Renal cortical epithelial cell (primary cell): ENCODE measurements at places on chromosomes 6 and 20. TPM values are rescaled to one million over a fixed set of nuclear protein-coding genes. Genes with fewer than 3 reads are reported as not detected.

DNA sequence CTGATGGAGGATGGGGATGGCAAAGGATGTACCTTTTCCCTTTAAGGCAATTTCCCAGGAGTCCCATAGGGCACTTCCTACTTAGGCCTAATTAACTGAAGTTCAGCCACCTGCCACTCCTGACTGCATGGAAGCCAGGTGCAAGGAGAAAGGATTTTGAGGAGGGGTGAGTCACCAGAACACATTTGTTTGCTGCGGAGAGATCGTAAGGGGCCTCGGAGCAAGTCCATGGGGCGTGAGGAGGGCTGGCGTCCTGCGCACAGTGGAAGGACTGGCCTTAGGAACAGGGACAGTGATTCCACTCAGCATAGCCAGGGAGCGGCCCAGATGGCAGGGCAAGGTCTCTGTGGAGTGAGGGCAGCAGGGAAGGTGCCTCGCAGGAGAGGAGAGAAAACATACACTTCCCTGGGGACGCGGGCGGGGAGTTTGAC, 11.8 kb upstream of the MAP1LC3A start:
- DNase-seq: no peak

GRCh38 chr6:38172739-38173410, 353.3 kb downstream of the ZFAND3 start:
- no peak for DNase-seq

DNA sequence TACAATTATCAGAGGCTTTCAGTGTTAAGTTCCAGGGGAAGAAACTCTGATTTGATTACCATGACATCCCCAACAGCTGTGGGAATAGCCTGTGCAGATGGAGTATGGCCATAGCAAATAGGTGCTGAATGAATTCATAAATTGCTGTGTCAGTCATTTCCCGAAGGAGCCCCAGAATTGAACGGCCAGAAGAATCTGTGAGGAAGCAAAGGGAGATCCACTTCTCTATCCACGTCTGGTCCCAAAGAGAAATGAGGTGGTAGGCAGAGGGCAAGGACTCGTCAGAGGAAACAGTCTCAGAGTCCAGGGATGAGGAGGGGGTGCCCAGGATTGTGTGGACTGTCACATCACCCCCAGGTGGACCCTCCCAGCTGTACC, 3.1 kb upstream of the TAF8 start:
- DNase-seq: no peak

DNA sequence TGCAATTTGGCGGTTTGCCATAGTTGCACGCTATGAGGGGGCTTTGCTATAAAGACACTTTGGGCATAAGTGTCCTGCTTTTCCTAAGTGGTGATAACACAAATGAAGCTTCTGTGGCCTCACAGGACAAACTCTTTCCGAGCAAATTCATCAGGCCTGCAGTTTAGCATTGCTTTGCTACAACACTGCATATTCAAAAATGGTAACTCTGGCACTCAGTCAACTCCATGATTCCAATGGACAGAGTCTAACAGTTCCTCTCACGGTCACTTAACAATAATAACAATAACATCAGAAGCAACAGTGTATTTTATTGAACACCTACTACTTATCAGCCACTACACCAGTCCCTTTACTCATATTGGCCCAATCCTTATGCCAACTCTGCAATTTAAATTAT, 222.5 kb downstream of the FRK start:
- no peak for DNase-seq

Gene METTL24
- total RNA-seq: 0.10 TPM in 1 of 2 replicates, not detected in the other
